ENCODE measurements at places on chromosomes 5 and 9. TPM values are rescaled to one million over a fixed set of nuclear protein-coding genes. Genes with fewer than 3 reads are reported as not detected.

BARHL1 gene
- polyA plus RNA-seq: not detected

RECK gene
- polyA plus RNA-seq: 5.8 TPM

GALNT12 gene
- polyA plus RNA-seq: 1.7 TPM

KIF12 gene
- 0.10 TPM for polyA plus RNA-seq

EFNA5 gene
- 1.4 TPM for polyA plus RNA-seq

HEMGN gene
- not detected for polyA plus RNA-seq

OLFML2A gene
- polyA plus RNA-seq: 1.7 TPM

ZNF658 gene
- 1.9 TPM for polyA plus RNA-seq

GPR150 gene
- 0.40 TPM for polyA plus RNA-seq

PCDHB15 gene
- polyA plus RNA-seq: 1.4 TPM

IL7R gene
- polyA plus RNA-seq: 14.2 TPM

PDLIM7 gene
- 246 TPM for polyA plus RNA-seq

MRPL22 gene
- polyA plus RNA-seq: 129 TPM

TMOD1 gene
- polyA plus RNA-seq: 72.3 TPM

GRM6 gene
- polyA plus RNA-seq: not detected

STC2 gene
- 0.54 TPM for polyA plus RNA-seq
